Ureter (tissue), 1 donor: ENCODE measurements at places on chromosomes 5 and 9. TPM values are rescaled to one million over a fixed set of nuclear protein-coding genes. Genes with fewer than 3 reads are reported as not detected.

KYAT1 gene
- total RNA-seq, result 13.0 TPM

CAMK2A gene
- total RNA-seq, result 1.4 TPM

LCNL1 gene
- total RNA-seq, result 1.7 TPM

UAP1L1 gene
- 12.7 TPM for total RNA-seq

RASEF gene
- 33.7 TPM for total RNA-seq

ECSCR gene
- total RNA-seq, result 31.1 TPM

GRM6 gene
- not detected for total RNA-seq

PMPCA gene
- 51.2 TPM for total RNA-seq

IL3 gene
- total RNA-seq, result not detected

NHP2 gene
- total RNA-seq, result 183 TPM

SEMA6A gene
- total RNA-seq, result 37.8 TPM

INSL4 gene
- total RNA-seq, result not detected

PCDHGB3 gene
- total RNA-seq, result 3.2 TPM

IFNB1 gene
- not detected for total RNA-seq

WDR38 gene
- not detected for total RNA-seq

DNA sequence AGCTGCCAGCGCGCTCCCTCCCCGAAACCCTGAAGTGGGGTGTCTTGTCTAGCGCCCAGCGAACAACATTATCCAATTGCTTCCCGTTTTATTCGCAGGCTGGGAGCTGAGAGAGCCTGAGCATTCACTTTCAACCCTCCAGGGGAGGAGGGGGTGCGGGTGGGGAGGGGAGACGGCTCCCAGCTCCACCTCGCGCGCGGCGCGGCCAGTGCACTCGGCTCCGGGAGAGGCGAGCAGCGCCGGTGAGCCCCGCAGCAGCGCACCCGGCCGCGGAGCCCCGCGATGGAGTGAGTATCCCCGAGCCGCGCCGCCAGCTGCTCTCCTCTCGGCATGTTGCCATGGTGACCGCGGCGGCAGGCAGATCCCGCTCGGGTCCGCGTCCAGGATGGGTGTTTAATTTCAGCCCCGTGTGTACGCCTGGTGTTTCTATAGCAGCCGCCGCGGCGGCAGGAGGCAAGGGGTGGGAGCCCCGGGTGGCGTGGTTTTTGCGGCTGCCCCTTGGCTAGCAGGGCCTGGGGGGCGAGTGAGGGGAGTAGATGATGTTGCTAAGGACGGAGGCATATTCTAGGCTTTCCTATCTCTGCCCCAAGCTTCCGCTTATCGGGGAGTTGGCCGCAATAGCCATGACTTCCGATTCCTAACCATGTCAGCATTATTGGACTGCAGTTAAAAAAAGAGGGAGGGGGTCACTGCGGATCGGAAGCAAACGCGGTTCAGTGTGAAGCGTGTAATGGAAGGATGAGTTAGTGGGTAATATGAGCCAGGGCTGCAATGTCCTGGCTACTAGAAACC lies 139.2 kb upstream of the PALM2AKAP2 start:
- DNase-seq, result no peak

DNA sequence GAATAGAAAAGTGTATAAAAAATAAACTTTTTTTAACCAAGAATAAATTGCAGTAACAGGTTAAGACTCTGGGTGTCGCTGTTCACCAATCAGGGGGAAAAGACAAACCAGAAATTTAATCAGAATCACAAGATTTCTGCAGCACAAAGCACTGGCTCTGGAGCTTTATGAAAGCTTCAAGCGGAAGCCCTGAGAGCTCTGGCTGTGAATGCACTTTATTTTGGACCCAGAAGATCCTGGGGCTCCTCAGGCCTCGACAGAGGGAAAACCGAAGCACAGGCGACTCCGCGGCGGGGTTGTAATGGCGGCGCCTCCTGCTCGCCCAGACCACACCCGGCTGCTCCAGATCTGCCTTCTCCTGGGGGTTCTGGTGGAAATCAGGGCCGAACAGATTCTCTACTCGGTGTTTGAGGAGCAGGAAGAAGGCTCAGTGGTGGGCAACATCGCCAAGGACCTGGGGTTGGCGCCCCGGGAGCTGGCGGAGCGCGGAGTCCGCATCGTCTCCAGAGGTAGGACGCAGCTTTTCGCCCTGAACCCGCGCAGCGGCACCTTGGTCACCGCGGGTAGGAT lies at the start of gene PCDHGA4:
PCDHGA4 (plus strand) TSS at position 122 of the 570 bp plus-strand sequence; CDS start at position 209, 87 bp downstream.
- DNase-seq, result no peak

DNA sequence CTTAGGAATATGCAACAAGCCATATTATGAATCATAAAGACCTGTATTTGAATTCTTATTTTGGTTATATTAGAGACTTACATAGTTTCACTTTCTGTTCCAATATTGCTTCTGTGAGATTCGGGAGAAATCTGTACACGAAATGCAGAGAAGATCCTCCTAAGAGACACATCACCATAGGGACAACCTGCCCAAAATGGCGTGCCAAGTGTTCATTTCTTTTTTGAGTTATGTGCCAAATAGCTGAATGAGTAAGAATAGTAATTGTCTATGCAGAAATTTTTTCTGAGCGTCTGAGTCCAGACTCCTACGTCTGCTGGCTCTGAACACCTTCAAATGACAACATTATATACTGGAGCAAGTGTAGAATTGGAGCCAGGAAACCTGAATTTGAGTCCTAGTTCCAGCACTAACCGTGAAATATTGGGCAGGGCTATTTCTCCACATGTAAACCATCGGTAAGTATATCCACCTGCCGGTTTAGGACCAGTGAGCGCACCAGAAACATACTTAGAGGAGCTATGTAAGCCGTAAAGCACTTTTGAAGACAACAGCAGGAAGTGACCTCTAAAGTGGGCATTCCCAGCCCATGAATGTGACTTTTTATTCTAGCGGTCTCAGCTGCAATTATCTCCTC lies 163.9 kb upstream of the DMRT1 start:
- no peak for DNase-seq

GRCh38 chr9:126699401-126699881 lies 85.7 kb downstream of the LMX1B start:
- no peak for DNase-seq

- DNase-seq, result no peak
These were observed 87.5 kb upstream of the SSBP2 start for GRCh38 chr5:81838307-81838906.

GRCh38 chr5:110644357-110644756 lies 82.1 kb downstream of the TMEM232 start:
- no peak for DNase-seq

GRCh38 chr5:139566611-139567010 lies 5.5 kb downstream of the UBE2D2 start:
- DNase-seq, result no peak

DNA sequence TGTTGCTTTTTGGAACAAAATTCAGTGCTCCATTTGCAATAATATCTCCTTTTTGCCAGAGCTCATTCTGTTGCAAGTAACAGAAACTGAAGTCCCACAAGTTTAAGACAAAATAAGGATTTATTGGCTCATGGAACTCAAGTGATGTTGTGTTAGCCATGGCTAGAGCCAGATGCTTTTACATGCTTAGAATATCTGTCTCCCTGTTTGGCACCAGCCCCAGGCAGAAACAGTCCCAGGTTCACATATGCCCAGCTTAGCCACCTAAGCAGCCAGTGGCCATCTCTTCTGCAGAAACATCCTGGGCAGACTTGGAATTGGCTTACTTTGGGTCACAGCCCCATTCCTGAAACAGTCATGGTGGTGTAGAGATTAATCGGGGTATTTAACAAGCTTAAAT lies 540.9 kb upstream of the SGCD start:
- DNase-seq, result no peak

GRCh38 chr5:180670586-180671359 lies 21.4 kb upstream of the FLT4 start:
- peak; percentile 47 for DNase-seq

DNA sequence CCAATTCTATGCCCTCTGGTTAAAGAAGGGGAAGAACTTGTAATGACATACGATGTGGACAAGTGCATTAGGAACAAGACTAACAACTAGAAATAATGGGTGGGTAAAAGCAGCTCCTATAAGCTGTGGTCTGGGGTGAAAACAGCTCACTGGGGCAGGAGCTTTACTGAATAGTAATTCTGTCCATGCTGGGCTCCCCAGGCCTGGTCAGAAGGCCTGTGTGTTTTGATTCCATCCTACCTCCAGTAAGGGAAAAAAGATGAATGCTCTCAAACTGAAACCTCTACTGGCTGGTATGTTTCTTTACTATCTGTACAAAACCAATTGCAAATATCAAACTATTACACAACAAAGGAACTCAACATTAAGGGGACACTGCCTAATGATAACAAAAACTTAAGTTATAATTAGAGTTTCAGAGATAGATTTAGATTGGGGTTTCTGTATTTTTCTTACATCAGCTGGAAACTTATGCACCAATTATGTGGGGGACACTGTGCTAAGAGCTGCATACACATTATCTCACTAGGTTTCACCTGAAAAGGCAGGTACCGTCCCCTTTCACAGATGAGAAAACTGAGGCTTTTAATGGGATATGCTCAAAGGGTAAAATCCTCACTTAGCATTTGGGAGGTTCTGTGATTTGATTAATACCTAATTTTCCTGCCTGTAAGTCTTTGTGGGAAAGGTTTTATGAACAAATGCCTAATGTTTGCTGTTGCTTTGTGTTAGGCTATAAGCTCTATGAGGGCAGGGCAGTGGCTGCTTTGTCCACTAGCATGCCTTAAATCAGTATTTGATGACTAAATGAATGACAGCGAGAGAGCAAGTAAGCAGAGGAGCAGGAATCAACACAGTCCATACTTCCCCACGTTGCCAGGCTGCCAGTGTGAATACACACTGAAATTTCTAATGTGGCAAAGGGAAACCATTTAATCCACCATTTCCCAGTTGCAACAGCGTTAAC lies 53.6 kb downstream of the ELL2 start:
- DNase-seq, result no peak

- DNase-seq, result no peak
These were observed 134.9 kb upstream of the FBXL7 start for GRCh38 chr5:15365070-15365469.

GRCh38 chr9:5793812-5794211 lies 39.1 kb downstream of the ERMP1 start:
- DNase-seq, result no peak

DNA sequence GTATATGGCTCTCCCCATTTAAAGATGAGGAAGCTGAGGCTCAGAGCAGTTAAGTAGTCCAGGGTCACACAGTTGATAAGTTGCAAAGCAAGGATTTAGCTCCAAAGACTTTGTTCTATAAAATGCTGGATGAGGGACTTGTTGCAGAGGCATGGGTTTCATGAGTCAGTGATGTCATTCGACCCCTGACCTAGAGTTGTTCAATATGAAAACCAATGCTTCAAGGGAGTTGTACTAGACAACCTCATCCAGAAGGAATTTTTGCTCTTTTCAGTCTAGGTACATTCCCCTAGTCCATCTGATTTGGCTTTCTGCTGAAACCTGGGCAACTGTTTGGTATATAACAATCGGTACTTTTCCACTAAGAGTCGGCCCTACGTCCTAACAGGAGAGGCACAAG lies 550.4 kb downstream of the EBF1 start:
- DNase-seq, result no peak

- DNase-seq, result no peak
These were observed 988 bp downstream of the OXCT1 start for GRCh38 chr5:41869151-41869723.

- DNase-seq, result no peak
These were observed 46.9 kb downstream of the TMOD1 start for GRCh38 chr9:97548379-97548778.

GRCh38 chr5:148841519-148841918 lies 15.1 kb downstream of the ADRB2 start:
- DNase-seq, result no peak

GRCh38 chr5:116947691-116948528 lies 373.3 kb upstream of the SEMA6A start:
- no peak for DNase-seq

- DNase-seq, result no peak
These were observed 485.0 kb upstream of the EDIL3 start for GRCh38 chr5:84869675-84870074.

GRCh38 chr5:11110128-11110527 lies 349.1 kb upstream of the DAP start:
- no peak for DNase-seq

DNA sequence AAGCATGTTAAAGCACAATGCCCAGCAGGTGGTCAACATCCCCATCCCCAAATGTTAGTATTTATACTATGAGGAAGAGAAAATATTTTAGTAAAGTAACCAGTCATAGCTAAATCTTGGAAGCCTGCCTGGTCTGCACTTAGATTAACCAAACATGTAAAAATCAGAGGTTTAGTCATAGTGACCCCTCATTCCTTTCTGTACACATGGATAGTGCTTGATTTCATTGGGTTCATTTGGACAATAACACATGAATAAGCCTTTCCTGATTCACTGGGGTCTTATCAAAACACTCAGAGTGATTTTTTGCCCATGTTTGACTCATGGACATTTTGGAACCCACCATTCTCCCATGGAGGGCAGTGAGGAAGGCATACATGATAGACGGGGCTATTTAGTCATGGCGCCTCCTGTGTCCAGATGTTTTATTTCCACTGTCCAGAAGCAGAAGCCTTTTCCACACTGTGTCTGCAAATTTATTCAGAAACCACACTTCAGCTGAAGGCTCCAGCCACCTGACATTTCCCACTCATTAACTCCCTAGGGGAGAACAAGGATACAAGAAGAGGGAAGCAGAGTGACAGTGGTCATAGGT lies 32.5 kb downstream of the OR1J1 start:
- DNase-seq, result no peak

DNA sequence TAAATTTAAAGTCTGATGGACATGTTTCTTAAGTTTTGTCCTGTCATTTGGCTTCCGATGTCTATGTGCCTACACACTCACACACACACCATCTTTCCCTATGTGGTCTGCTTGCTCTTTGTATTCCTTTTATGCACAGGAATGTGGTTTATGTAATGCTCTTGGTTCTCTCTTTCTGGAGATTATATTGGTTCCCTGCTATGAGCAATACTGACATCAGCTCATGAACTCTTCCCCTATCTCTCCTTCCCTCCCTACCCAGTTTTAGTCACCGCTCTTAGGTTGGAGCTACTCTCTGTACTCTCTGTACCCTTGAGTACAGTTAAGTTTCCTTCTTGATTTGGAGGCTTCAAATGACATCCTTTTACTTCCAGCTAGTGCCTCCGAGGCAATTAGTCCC lies 77.9 kb upstream of the MVB12B start:
- DNase-seq, result no peak

- DNase-seq, result peak; percentile 93
These were observed 821 bp downstream of the CTNNA1 start for GRCh38 chr5:138753794-138754698.

GRCh38 chr9:112325600-112325999 lies 7.8 kb downstream of the PTBP3 start:
- no peak for DNase-seq

- no peak for DNase-seq
These were observed 680.0 kb downstream of the SEMA5A start for GRCh38 chr5:8865686-8866374.

DNA sequence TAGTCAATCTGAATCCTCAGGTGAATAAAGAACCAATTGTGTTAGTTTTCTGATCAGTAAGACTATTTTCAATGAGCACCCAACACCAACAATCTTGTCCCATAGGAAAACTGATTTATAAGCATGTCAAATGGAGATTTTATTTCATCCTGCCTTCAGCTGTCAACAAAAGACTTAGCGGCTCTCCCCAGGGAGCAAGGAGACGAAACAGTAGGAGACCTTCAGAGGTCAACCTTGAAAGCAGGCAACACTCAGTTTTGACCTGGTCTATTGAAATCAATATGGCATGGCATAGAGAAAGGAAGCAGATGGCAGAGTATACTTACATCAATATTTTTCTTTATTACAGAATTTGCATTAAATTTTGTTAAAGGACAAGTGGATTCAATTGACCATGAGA lies 34.1 kb downstream of the ZNF622 start:
- DNase-seq, result no peak

GRCh38 chr5:40831346-40832210 lies 3.4 kb downstream of the RPL37 start:
- DNase-seq, result no peak

GRCh38 chr9:116099821-116100220 lies 53.8 kb upstream of the PAPPA start:
- DNase-seq, result no peak
